ENCODE measurements at places on chromosomes 3 and 15. TPM values are rescaled to one million over a fixed set of nuclear protein-coding genes. Genes with fewer than 3 reads are reported as not detected.

The PLCB2 gene
- 0.49 TPM for total RNA-seq

The TMEM212 gene
- total RNA-seq, result not detected

The CYB561D2 gene
- total RNA-seq, result 21.9 TPM

The ISL2 gene
- 0.12 TPM for total RNA-seq

The RLBP1 gene
- total RNA-seq, result not detected

The TMEM108 gene
- total RNA-seq, result not detected

The ABTB1 gene
- 11.8 TPM for total RNA-seq

The SNX1 gene
- total RNA-seq, result 49.5 TPM

The LRRC31 gene
- total RNA-seq, result not detected

The IL12A gene
- 2.8 TPM for total RNA-seq

The SLC28A2 gene
- total RNA-seq, result not detected

The FYTTD1 gene
- 39.7 TPM for total RNA-seq

The ISG20 gene
- total RNA-seq, result 3.9 TPM

The UCN2 gene
- total RNA-seq, result 2.6 TPM

The DGKG gene
- under 0.01 TPM for total RNA-seq

The ADAMTS7 gene
- 13.6 TPM for total RNA-seq

The EFCAB12 gene
- under 0.01 TPM for total RNA-seq

All from hair follicle dermal papilla cell (primary cell).